NCI-H510A treated with DMSO at 0.1 percent for 48 hours (cell line): ENCODE measurements at places on chromosomes 5 and 9.

DNA sequence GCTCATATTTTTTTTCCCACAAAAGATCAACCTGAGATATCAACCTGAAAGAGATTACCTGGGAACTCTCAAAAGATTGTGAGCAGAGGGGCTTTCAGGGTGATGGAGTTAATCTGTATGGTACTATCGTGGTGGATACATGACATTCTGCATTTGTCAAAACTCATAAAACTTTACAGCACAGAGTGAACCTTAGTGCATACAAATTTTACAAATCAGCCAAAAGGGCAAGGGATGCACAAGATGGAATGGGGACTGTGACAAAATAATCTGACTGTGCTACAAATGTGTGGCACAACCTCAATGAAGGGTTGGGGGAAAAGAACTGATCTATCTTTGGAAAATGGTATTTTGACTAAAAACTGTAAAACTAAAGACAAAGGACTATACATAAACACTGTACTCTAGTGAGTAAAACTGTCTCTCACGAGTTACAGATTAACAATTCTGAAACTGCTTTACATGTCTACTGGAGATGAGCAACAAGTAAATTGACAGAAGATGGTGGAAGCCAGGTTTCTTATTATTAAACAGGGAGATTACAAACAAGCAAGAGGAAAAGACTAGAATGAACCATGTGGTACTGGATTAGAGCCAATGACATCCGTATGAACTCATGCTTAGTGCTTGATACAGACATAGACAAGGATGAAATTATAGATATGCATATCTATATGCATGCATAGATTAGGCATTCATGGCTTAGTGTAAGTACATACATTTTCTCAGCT is 24.8 kb upstream of the RLN1 start:
- no peak for DNase-seq

DNA sequence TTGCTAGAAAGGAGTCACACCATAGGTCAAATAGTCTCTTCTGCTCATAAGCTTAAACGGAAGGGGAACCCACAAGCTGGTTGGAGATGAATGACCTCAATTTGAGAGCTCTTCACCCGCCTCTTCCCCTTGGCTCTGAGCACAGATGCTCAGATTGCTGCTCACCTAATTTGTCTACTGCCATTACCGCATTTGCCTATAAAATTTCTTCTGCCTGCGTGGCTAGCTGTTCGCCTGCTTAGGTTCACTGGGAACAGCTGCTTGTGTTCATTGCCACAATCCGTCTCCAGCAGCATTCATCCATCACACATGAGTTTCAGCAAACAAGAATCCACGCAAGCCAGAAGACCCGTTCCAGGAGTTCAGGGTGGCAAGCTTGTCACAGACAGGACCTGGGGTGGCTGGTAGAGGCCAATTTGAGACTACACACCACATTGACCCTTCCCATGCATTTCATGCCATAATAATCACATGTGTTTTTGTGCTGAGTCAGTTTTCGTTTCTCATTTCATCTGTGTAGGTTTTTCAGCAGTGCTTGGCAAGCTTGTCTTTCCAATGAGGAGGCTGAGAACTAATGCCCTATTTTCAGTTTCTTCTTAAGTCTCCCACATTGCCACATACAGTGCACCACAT is 50.2 kb upstream of the DNAH5 start:
- DNase-seq, result peak; percentile 97

- DNase-seq, result no peak
Observed at GRCh38 chr5:180046656-180047055, 24.9 kb downstream of the RNF130 start.

DNA sequence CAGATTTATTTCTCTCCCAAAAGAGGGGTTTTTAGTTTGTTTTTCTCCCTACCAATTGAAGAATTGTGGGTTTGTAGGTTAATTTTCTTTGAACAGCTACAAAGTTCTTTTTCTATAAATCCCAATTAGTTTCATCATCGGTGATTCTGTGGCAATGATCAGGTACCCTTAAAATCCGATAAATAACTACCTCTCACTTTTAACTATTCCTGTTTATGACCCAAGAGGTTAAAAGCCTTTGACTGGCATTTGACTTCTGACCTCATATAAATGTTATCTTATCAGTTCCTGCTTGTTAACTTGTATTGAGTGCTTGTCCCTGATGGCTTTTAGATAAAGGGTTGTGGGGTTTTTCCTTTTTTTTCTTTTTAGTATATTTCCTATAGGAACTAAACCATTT is 124.4 kb upstream of the TMEM161B start:
- no peak for DNase-seq

- no peak for DNase-seq
Observed at GRCh38 chr9:136203408-136204144, 1.4 kb downstream of the LHX3 start.

- DNase-seq, result no peak
Observed at GRCh38 chr5:59117320-59117719, 534.4 kb downstream of the RAB3C start.

DNA sequence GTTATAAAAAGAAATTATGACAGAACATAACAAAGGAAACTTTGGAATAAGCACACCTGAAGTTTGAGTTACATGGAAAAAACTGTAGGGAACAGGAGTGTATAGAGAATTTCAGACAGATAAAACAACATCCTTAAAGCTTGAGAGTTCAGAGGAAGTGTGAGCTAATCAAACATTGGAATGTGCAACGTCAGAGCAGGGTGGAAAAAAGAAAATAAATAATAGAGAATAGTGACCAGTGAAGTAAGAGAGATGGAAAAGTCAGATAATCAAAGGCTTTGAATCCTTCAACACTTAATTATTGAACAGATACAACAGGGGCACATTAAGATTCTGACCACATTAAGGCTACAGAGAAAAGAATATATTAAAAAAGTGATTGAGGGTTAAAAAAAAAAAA is 128.5 kb upstream of the CDH10 start:
- no peak for DNase-seq

DNA sequence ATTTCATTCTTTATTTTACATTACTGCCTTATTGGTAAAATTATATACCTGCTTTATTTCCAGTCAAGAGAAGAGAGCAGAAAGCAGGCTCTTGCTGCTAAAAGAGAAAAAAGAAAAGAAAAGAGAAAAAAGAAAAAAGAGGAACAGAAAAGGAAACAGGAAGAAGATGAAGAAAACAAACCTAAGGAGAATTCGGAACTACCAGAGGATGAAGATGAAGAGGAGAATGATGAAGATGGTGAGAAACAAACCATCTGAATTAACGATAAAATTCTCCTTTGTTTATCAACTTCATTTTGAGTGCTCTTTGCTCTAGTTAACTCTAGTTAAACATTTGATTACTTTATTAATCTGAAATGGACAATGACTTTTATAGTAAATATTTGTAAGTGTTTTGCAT is 23.5 kb upstream of the EIF4EBP3 start:
- DNase-seq, result no peak

- no peak for DNase-seq
Observed at GRCh38 chr5:37603072-37603471, 224.0 kb downstream of the WDR70 start.

DNA sequence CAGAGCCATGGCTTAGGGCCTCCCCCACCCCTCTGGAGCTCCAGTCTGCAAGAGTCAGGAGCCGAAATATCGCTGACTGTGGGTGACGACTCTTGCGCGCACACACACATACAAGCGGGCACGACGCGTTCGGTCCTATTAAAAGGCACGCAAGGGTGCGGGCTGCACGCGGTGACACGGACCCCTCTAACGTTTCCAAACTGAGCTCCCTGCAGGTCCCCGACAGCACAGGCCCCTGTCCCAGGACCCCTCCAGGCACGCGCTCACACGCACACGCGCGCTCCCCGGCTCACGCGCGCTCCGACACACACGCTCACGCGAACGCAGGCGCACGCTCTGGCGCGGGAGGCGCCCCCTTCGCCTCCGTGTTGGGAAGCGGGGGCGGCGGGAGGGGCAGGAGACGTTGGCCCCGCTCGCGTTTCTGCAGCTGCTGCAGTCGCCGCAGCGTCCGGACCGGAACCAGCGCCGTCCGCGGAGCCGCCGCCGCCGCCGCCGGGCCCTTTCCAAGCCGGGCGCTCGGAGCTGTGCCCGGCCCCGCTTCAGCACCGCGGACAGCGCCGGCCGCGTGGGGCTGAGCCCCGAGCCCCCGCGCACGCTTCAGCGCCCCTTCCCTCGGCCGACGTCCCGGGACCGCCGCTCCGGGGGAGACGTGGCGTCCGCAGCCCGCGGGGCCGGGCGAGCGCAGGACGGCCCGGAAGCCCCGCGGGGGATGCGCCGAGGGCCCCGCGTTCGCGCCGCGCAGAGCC is at the start of gene GRIN1:
TSS of gene GRIN1 (plus strand) at position 433 of the 746 bp plus-strand sequence. CDS start 333 bp downstream, outside the sequence.
- DNase-seq, result no peak

GRCh38 chr5:73637565-73637964 is 11.6 kb downstream of the ARHGEF28 start:
- no peak for DNase-seq

GRCh38 chr9:103458826-103459225 is 463.7 kb downstream of the CYLC2 start:
- DNase-seq, result no peak

DNA sequence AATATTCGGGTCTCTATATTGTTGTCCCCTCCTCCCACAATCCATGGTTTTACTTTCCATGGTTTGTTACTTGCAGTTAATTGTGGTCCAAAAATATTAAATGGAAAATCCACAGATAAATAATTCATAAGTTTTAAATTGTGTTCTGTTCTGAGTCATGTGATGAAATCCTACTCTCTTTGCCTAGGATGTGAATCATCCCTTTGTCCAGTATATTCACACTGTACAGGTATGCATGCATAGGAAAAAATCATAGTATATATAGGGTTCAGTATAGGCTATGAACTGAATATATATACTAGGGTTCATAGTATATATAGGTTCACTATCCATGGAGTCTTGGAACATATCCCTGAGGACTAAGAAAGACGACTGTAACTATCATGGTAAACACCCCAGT is 19.6 kb downstream of the INSYN2B start:
- no peak for DNase-seq

DNA sequence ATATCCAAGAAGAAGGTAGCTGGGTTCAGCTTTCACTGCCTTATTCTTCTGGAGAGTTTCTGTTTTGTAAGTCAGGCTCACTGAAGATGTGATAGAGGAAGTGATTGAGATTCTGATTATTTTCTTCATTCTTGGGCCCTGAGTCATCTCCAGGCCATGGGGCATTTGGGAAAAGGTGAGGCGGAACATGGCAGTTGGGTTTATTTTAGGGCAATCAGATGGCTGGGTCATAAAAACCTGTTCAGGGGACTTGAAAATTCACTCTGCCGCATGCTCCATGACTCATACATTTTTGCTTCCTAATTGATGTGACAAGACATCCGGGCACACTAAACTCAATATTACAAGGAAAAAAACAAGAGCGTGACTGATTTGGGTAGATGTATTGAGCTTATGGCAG is 265.7 kb upstream of the KLF4 start:
- DNase-seq, result no peak

GRCh38 chr9:14671377-14671776 is 21.9 kb downstream of the ZDHHC21 start:
- no peak for DNase-seq

DNA sequence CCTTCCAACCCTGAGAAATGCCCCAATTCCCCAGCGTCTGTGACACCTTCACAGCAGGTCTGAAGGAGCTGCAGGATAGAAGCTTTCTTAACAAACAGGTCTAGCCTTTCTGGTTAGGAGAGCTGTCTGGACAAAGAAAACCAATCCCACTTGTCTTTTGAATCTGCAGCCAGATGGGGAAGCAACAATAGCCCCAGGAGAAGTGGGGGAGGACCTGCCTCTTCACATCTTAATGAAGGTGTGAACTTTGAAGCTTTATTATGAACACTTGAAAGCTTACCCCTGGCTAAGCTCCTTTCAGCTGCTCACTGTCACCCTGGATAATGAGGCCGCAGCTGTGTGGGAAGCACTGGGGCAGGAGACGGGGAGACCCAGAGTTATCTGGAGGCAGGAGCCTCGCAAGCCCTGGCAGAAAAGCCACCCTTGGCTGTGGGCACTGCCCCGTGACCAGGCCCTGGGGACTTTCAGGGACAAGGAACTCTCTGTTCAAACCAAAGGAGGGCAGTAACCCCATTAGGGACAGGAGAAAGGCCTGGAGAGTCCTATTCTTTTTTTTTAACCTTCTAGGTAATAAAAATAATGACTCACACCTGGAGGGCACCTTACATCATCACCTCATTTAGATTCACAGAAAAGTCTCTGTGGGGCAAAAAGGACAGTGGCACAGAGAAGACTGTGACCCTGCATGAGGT is 151.8 kb upstream of the RAD23B start:
- DNase-seq, result peak; percentile 49

GRCh38 chr9:4734150-4734549 is 6.9 kb downstream of the AK3 start:
- no peak for DNase-seq

- DNase-seq, result peak; percentile 34
Observed at GRCh38 chr9:109751253-109751652, 28.7 kb upstream of the PALM2AKAP2 start.

DNA sequence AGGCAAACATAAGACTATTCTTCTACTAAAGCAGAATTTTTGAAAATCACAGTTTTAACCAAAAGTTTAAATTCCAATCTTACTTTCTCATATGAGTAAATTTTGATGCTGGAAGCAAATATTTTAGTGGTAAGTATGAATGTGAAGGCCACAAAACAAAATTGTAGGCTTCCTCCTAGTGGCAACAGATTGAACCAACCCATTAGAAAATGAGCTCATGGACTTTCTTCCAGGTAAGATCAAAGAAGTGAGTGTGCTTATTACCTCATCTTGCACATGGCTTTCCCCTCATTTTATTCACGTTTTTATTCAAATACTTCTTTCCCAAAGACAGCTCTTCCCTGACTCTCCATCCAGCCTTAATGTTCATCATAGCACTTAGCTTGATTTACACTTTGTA is 16.5 kb upstream of the RLN2 start:
- no peak for DNase-seq

GRCh38 chr9:133075925-133076630 is 14.3 kb downstream of the CEL start:
- DNase-seq, result no peak

- no peak for DNase-seq
Observed at GRCh38 chr9:27118916-27119315, 9.9 kb downstream of the TEK start.
